ENCODE measurements at places on chromosomes 12 and 14. TPM values are rescaled to one million over a fixed set of nuclear protein-coding genes. Genes with fewer than 3 reads are reported as not detected.

DNA sequence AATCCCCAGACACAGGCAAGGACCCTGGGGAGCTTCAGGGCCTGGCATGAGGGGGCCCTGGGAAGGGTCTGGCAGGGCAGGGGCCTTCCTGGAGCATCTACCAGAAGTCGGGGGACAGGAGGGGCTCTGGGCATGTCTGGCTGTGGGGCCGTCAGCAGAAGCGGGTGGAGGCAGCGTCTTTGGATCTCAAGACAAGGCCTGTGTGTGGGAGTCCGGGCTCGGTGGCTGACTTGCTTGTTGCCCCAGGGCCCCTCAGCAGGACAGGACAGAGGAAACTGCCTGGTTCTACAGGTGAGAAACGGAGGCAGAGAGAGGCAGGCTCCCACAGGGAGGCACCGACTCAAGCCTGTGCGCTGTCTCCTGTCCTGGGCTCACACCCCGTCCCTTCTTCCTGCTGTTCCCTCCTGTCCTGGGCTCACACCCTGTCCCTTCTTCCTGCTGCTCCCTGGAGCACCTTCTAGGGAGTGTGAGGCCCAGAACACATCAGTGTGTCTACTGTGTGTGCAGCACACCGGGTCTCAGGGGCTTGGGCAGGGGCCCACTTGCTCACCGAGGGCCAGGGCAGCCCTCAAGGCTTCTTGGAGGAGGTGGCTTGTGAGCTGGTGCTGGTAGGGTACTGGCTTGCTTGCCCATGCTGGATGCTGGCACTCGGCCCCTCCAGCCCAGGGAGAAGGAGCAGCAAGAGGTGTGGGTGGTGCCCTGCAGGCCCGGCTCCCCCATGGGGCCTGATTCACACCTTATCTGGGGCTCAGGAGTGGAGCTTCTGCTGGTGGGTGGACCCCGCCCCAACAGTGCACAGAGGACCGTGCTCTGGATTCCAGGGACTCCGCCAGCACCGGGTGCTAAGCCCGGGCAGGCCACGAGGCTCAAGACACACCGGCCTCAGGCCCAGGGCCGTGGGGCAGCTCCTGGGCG is 14.9 kb downstream of the ASPG start:
- DNase-seq = no peak

Gene SCN8A
- total RNA-seq = 1.0 TPM

Gene OR6C2
- total RNA-seq = not detected

Gene FAM222A
- 0.39 TPM for total RNA-seq

DNA sequence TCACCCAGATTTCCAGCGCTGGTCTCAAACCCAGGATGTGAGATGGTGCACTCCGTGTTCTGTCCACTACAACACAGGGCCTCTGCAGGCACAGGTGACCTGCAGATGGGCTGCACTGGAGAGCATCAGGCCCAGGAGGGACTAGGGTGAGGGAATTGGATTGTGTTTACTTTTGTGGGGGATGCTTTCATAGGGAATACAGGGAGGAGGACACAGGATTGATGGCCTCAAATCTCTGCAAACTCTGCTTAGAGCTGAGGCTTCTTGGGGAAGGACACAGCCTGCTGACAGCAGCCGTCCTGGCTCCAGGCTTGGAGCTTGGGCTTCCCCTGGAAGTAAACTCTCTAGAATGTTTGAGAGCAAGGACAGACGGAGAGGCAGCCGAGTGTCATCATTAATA is 57.1 kb downstream of the NTF3 start:
- DNase-seq = no peak

GRCh38 chr12:127565241-127565640 is 701.7 kb upstream of the TMEM132C start:
- DNase-seq = no peak

GRCh38 chr12:124463341-124463921 is 104.0 kb downstream of the NCOR2 start:
- DNase-seq = no peak

DNA sequence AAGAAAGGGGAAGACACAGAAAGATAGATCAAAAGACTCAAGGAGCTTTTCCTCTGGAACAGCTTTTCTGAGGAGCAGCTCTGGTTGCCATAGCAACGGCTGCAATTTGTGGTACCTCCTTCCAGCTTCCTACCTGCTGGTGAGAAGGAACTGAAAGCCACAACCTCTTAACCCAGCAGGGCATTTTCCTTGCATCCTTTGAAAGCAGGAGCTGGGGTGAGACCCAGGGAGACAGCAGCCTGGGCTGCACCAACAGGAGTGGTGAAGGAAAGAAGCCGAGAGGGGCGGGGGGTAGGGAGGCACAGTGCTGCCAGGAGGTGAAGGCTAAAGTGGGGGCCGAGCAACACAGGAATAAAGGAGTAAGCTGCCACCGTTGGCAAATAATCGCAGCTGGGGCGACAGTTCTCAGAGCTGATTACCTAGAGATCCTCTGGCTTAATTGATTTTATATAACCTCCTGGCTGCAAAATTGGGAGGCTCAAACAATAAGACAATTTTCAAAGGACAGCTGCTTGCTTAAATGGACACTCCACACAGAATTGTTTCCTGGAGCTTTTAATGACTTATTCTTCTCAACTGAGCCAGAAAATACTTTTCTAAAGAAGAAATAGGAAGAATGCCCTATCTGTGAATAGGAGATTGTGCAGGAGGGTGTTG is 129.4 kb downstream of the RPAP3 start:
- DNase-seq = no peak

Data from activated CD4-positive, alpha-beta T cell treated with anti-CD3 and anti-CD28 coated beads for 36 hours (primary cell).